ENCODE measurements at places on chromosomes 16 and 17.

DNA sequence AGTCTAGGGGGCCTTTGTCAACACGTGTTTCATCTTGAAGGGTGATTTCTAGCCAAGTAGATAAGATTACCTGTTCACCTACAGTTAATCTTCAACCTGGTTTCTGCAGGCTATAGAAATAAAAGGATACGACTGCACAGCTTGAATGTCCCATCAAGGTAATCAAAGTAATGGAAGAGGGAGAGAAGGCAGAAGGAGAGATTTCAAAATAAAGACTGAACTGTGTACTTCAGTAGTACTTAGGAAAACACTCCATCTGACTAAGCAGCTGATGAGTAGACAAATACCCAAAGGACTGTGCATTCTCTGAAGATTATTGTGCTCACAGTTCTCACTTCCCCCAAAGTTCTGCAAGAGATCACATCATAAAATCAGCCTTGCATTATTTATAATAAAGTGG is 5.8 kb upstream of the RFFL start:
- no peak for DNase-seq

GRCh38 chr17:12415031-12415430 is 250.7 kb upstream of the MYOCD start:
- no peak for DNase-seq

GRCh38 chr17:29571883-29572681 is 3.6 kb downstream of the TP53I13 start:
- DNase-seq: no peak

DNA sequence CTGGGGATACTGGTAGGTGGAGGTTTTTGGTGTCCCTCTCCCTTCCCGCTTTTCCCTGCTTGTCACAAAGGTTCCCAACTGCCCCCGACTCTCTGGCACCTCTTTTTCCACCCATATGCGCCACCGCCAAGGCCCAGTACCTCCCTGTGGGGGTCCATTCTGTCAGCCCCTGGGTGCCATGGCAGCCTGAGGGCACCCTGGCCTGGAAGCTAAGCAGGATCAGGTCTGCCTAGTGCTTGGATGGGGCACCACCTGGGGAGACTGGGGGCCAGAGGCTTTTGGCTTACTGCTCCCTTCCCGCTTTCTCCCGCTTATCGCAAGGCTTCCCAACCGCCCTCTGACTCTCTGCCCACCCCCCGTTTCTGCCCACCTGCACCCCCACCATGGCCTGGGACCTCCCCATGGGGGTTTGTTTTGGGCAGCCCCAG is 2286.4 kb downstream of the TP53TG3F start:
- no peak for DNase-seq

DNA sequence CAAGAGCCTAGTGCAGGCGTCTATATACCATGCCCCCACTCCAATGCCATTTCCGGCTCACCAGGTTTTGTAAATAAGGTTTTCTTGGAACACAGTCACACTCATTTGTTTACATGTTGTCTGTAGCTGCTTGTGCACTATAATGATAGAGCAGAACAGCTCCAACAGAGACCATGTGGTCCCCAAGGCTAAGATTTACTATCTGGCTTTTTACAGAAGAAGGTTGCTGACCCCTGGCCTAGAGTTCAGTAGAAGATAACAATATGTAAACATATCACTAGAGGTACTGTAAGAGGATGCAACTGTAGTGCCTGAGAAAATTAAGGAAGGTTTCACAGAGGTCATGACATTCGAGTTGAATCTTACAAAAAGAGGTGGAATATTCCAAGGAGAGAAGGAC is 66.3 kb downstream of the CACNG1 start:
- DNase-seq: no peak

DNA sequence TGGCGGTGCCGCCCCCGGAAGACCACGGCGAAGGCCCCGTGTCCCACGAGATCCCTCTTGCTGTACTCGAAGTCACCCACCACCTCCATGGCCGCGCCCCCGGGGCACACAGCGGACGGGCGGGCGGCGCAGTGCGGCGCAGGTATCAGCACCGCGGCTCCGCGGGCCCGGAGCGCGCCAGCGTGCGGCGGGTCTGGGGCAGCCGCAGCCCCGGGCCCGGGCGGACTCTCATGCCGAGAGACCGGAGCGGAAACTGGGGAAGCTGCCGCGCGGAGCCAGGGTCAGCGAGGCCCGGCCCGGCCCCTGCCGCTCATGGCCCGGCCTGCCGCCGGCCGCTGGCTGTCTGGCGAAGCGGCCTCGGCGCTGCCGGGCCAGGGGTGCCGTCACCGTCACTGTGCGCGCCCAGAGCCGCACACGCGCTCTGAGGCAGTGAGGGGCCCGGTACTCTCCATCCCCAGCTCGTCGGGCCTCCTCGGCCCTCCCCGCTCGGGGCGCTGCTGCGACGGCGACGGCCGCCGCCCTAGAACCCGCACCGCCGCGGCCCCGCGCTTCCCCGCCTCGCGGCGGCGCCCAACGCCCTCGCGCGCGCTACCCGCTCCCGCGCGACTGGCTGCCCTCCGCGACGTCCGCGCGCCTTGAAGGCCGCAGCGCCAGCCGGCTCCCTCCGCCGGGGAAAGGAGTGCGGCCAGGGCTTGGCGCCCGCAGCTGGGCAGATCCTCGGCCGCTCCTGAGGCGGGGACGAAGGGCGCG is at the start of gene ULK2:
ULK2 (minus strand) TSS at position 608 of the 750 bp plus-strand sequence; CDS start at position 89, 519 bp downstream.
- peak; percentile 38 for DNase-seq

DNA sequence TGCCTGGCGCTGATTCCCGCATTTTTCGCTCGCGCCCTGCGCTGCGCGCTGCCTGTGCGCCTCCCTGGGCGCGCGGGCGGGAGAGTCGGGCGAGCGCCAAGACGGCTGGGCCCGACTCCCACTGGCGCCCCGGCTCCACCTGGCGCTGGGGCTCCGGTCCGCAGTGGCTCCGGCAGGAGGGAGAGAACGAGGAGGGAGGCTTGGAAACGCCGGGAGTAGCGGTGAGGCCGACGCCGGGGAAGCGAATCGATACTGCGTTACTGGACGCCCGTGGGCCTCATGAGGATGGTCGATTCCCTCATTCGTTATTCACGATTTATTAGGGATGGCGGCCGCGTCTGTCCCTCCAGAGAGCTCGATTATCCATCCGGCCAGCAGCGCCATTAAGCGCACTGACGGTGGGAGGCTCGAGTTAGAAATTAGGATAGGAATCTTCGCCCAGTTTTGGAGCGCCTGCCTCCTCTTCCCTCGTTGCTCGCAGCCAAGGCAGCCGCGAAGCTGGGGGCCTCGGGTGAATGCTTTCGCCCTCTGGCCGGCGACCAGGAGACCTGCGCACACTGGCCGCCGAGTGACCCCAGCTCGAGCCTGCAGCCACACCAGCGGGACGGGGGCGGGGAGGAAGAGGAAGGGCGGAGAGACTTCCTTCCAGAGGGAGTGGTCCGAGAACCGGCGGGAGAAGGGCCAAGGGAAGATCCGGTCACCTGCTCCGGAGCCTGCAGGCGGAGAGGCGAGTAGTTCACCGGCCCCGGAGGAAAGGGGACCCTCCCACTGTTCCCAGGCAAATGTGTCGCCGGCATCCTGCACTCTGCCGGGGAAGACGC is 1.3 kb upstream of the PCGF2 start:
- peak; percentile 67 for DNase-seq

- no peak for DNase-seq
These were observed 45.1 kb downstream of the ZFHX3 start for GRCh38 chr16:73002866-73003265.

DNA sequence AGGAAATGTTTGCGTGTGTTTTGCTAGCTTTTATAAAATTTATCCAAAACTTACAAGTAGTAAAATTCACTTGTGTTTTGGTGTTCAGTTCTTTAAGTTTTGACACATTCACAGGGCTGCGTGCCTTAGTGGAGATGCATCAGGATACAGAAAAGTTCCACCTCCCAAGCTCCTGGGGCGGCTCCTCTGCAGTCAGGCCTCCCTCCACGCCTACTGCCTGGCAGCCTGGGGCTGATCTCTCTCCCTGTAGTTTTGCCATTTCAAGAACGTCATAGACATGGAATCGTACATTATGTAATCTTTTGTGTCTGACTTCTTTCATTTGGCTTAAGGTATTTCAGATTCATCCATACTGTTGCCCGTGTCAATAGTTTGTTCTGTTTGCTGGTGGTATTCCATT is 27.2 kb upstream of the IRF8 start:
- no peak for DNase-seq

- DNase-seq: no peak
These were observed 2.0 kb upstream of the SLC43A2 start for GRCh38 chr17:1630662-1631061.

DNA sequence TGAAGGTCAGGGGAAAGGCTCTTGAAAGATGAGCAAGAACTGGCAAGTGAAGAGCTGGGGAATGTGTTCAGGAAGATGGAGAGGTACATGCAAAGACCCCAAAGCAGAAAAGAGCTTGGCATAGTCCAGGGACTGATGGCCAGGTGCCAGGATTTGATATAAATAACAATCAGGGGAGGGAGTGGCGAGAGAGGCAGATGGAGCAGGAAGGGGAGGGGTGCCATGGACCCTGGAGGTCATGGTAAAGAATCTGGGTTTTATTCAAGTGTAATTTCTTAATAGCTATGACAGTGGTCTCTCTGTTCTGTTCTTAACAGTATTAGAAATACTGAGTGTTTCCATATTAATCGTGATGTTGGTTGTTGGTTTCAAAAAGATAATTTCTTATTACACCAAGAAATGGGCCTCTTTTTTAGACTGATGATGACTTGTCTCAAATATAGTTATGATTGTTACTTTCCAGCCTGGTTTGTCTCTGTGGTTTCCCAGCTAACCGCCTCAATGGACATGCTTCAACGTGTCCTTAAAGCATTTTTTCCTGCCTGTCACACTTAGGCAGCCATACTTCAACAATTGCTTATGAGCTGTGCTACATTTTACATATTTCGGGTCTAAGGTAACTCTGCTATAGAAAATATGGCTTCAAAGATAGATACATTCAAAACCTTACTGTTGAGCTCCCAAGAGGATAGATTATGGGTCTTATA is 49.4 kb downstream of the MYH10 start:
- DNase-seq: no peak

DNA sequence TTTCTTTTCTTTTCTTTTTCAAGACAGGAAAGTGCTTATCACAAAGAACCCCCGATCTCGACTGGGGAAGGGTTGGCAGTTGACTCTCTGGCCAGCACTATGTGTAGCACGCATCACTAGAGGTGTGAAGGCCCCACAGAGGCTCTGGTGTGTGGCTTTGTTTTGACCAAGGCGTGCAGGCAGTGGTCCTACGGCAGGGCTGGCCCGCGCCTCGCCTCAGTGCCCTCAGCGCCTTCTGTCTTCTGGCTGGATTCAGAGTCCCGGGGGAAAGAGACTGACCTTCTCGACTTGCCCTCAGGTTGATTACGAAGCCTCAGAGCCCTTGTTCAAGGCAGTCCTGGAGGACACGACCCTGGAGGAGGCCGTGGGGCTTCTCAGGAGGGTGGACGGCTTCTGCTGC is 18.7 kb downstream of the SGSH start:
- no peak for DNase-seq

- no peak for DNase-seq
These were observed 251.7 kb upstream of the CACNG5 start for GRCh38 chr17:66583112-66583748.

DNA sequence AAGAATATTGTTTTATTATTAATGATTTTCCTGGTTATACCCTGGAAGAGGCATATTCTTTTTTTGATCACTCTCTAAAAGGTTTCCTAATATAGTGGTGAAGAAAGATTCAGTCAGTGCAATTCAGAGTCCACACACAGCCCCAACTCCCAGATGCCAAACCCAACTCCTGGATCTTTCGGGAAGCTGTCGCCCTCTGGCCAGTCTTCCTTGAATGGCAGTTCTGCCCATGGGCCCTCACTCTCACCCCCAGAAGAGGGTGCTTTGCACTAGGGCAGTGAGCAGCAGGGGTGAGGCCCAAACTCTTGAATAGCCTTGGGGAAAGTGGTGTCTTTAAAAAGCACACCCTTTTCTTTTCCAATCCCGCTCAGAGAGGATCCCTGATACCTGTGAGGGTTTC is 11.0 kb downstream of the KRT32 start:
- DNase-seq: no peak

GRCh38 chr16:69514356-69514755 is 51.4 kb upstream of the NFAT5 start:
- DNase-seq: no peak

DNA sequence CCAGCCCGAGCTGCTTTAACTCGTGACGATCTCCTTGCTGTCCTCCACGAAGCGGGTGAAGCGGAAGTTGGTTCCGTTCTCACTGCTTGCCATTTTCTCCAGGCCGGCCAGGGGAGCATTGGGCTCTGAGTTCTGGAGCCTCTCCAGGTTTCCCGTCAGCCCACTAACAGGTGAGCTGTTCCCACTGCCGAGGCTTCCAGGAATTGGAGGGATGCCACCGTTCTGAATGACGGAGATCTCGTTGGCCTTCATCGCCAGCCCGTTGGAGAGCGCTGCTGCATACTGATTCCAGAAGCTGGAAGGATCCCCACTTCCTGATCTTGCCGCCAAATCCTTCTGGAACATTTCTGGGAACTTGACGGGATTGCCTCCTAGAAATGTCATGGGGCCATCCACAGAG is 14.0 kb downstream of the SALL1 start:
- no peak for DNase-seq

- DNase-seq: peak; percentile 14
These were observed 254.4 kb downstream of the C16orf95 start for GRCh38 chr16:87062569-87063442.

DNA sequence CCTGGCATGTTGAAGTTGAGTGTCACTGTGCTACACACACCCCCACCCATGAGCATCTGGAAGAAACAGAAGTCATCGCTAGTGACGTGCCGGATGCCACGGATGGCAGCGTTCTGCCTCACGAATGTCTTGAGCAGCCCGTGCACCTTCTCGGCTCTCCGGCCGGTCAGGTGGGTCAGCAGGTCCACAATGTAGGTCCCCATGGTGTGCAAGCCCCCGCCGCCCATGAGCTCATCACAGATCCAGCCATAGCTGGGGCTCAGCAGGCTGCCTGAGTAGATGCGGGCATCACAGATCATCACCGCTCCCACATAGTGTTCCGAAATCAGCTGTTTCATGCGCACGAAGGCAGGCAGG is 8.9 kb downstream of the C16orf86 start:
- DNase-seq: no peak

DNA sequence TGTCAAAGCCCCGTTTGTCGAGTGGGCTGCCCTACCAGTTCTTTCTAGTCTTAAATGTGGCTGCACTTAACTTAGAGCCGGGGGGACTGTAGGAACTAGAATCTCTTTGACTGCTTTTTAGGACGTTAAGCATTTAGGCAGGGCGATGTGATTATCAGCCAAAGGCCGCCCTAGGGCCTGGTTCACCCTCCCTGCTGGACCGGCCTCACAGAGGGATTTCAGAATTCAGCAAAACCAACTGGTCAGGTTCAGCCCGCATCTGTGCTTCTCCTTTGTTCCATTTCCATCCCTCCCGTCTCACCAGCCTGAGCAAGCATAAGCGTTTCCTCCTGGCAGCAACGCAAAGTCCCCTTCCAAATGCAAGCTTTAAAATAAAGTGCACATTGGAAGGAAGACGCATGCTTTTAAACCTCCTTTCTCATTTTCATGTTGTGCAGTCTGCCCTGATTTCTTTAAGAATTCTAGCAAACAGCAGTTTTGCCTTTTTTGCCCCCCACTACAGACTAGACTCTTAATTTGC is 16.5 kb upstream of the NAT9 start:
- DNase-seq: no peak

DNA sequence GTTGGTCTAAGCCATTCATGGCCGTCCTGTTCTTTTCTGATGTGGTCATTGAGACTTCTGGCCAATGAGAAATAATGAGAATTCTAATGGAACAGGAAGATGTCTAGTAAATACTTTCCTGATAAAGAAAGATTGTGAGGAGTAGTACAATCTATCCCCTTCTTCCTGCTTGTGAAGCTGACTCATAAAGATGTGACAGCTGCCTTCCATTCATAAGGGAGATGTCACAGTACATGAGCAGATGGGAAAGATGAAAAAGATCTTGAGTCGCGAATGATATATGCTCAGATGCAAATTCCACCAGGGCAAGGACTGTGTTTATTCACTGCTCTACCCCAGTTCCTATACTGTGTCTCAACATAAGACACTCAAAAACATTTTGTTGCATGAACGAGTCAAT is 111.7 kb upstream of the FOXF1 start:
- DNase-seq: no peak
